CD8-positive, alpha-beta T cell (primary cell): ENCODE measurements at places on chromosomes 5 and 9.
A peak's percentile ranks its signal among the peaks of the same experiment; 100 is the strongest.

DNA sequence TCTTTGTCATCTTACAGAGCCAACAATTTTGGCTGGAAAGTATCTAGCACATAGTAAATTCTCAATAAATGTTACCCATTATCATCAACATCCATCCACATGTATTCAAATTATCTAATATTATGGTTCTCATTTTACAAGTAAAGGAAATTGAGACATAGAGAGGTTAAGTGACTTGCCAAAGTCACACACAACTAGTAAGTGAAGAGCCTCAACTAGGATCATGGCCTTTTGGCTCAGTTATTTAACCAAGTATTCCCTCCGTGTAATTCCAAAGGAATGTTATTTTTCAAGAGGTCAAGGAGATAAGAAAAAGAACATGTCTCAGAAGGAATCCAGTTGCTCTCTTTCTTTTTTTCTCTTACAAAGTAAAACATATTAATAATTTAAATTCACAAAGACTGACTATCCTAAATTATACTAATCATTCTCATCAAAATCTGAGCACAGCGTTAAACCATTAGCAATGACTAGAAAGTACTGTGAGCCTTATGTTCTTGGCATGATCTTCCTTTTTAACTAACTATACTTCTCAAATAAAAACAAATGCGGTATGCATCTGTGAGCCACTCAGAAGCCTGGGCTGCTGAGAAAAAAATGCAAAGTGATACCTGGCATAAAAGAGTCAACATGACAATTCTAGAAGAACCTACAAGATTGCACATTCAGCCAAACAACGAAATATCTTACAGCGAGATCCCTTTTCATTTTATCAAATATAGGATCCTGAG lies 350.9 kb downstream of the GLIS3 start:
- no peak for DNase-seq

DNA sequence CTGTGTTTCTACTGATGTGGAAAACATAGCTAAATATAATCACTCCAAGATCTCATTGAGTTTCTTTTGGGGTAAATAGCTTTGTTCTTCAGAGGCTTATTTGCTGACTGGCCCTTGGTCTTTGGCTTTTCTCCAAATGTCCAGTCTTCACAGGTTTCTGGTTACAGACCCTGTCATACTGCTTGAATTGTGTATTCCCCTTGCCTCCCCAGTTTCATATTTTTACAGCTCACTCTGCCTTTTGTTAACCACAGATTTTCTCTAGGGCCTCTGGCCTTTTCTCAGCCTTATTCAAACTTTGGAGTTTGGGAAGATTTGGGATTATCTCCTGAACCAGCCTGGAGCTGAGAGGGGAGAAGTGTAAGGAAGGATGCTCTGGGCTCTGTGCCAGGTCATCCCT lies 23.9 kb downstream of the ISOC1 start:
- DNase-seq, result no peak

DNA sequence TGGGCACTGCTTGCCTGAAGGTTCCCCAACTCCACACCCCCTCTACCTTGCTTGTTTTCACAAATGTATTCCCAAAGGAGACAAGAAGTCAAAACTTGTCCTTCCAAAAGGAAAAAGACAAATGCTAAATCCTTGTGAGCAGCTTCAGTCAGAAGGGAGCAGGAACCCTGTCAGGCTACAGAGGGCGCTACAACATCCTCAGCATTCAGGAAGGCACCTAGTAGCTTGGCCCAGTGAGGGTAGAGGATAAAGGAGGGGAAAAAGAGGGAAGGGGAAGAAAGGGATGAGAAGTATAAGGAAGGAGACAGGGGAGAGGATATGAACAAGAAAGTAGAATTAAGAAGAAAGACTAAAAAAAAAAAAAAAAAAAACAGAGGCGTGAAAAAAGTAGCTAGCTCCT lies 97.5 kb downstream of the MLLT3 start:
- DNase-seq, result no peak

DNA sequence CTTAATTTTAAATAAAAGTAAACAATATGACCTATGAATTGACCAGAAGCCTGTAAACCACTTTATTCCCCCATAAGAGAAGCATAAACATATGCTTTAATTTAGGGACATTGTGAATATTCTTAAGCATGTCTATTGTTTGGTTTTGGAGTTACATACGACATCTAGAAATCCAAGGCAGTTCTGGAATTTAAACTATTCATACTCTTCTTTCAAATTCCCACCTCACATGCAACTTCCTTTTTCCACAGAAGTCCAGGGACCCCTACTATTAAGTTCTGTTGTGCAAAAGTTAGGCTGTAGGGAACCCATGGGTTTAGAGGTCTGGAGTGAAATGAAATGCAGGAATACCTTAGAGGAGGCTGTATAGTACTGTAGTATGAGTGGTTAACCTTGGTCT lies 2.1 kb downstream of the RIC1 start:
- no peak for DNase-seq

- no peak for DNase-seq
Measured at GRCh38 chr5:73382401-73382740, 66.2 kb downstream of the FOXD1 start.

GRCh38 chr5:79229357-79230174 lies 6.4 kb upstream of the JMY start:
- DNase-seq, result peak; percentile 10

DNA sequence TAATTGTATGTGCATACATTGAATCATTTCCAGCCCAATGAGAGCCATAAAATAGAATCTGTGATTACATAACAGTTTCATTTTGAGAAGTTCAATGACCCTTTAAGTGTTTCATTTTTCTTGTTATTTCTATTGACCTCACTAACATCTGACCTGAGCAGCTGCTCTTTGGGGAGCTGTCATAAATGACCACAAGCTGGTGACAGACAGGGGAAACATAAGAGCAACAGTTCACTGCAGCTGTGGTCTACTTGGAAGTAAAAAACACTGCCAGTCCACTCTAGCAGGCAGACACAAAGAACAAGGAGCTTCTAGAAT lies 265.4 kb downstream of the DTWD2 start:
- no peak for DNase-seq

DNA sequence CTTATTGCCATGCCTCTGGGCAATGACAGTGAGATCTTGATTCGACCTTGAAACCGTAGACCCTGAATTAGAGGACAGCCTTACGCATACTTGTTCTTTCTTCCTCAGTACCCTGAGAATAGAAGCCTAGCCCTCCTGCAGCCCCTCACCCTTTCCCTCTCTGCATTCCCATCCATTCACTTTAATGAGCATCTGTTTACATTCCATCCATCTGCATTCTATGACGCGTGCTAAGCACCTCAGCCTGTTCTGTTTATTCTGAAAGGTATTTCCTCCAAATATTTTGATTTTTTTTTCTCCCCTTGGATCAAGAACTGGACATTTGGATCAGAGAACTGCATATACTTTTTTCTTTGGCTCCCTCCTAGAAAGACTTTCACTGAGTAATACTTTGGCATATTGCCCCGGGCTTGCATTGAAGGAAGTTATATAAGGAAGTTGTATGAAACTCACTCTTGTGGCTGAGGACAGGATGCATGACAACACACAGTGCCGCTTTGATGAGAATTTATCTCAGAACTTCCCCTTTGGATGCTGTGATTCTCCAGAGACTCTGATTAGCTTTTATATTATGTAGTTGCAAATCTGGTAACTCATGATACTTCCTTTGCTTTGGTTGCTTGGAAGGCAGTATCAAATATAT lies 15.7 kb downstream of the TMEM8B start:
- DNase-seq, result peak; percentile 58

GRCh38 chr5:127228540-127229184 lies 61.9 kb upstream of the MEGF10 start:
- no peak for DNase-seq

- no peak for DNase-seq
Measured at GRCh38 chr9:13295556-13295955, 16.1 kb upstream of the MPDZ start.

DNA sequence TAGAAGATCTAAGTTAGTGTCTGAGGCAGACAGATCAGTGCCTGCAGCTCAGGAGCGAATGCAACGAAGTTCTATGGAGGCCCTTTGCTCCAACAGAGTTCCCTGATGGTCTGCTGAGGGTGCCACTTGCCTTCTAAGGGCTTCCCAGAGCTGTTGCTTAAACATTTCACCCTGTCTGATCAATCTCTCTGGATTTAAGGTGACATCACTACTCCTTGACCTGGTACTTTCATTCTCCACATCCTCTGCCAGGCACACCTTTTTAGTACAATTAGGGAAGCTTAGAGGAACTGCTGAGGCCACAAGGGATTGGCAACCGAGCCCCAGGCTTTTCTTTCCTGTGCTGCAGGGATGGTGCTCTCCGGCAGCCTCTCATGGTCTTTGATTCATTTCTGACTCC lies 94.2 kb upstream of the IFNK start:
- DNase-seq, result no peak

DNA sequence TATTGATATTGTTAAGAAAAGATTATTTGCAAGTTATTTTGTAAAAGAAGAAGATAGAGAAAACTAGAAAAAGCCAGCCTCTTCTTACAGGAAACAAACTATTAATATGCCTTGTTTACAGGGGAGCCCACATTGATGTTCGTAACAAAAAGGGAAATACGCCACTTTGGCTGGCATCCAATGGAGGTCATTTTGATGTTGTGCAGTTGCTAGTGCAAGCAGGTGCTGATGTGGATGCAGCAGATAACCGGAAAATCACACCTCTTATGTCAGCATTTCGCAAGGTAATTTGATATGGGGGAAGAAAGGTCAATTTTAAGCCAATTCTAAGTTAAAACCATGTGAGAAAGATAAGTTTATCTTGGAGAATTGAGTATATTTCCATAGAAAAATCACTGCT lies 37.6 kb upstream of the EIF4EBP3 start:
- DNase-seq, result no peak

GRCh38 chr9:116313638-116314037 lies 160.0 kb downstream of the PAPPA start:
- no peak for DNase-seq

GRCh38 chr5:84016085-84016484 lies 295.4 kb upstream of the HAPLN1 start:
- DNase-seq, result no peak

GRCh38 chr5:6812800-6813731 lies 99.8 kb downstream of the TENT4A start:
- no peak for DNase-seq

DNA sequence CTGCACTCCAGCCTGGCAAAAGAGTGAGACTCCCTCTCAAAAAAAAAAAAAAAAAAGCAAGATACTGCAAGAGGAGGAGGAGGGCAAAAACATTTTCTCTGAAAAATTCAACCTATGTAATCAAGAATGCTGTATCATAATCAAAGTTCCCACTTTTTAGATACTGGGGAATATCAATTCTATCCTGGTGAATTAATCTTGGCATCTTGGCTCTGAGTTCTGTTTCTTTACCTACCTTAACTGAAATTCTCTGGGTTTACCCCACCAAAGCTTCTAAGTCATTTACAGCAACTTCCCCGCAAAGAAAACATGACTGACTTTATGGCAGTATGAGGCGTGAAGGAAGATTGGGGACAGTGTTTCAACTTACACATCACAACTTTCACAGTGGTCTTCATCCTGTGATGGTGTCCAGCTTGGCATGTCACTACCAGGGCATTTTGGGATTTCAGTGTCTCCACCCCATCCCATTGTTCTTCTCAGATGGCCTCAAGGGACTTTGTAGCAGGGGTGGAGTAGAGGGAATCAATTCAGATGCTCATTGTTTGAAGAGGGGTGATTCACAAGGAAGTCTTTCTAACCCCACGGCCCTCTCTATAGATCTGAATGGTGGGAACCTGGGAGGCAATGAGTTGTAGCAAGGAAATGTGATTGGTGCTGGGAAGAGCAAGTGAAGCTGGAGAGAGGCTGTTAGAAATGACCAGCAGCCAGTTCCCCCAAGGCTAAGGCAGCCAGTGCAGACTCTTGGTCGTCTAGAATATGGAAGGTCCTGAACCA lies 130.5 kb downstream of the SCAMP1 start:
- no peak for DNase-seq

DNA sequence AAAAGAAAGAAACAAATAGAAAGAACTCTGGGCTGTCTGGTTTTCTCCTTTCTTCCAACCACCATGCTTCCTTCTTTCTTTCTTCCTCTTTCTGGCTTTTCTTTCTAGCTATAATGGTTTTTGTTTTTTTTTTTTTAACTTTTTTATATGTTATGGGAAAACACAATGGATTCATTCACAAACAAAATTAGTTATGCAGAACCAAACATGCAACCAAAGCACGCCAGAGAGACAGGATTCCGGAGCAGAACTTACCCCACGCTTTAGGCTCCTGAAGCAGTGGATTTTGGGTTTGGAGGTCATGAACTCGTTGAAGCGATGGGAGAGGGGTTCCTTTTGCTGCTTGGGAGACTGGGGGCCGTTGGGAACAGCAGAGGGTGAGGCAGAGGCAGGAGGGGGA lies 88.3 kb downstream of the USP20 start:
- no peak for DNase-seq

- no peak for DNase-seq
Measured at GRCh38 chr9:4246969-4247368, 52.9 kb downstream of the GLIS3 start.

DNA sequence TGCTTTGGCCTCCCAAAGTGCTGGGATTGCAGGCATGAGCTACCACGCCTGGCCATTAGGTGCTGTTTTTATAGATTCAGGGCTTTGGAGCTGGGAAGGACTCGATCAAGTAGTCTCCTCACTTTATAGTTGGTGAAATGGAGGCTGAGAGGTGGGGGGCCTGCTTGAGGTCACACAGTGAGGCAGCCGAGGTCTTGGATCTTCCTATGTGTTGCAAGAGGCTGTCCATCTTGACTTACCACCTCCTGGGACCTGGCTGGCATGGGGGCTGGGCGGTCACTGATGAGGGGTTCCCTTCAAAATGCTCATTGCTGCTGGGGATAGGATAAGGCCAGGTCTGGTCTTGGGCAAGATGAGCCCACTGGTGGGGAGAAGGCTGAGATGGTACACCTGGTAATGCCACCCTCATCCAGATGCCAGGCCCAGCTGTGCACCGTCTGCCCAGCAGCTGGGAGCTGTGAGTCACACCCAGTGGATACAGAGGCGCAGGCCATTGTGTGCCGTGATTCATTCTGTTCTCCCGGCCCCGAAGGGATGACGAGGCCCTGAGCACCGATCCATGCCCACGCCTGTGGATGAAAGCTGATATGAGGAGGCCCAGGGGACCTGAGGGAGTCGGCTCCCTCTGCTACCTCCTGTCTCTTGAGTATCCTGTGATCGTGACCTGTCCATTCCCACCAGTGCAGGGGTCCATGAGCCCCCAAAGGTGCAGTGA lies 10.5 kb upstream of the NDST1 start:
- DNase-seq, result no peak

DNA sequence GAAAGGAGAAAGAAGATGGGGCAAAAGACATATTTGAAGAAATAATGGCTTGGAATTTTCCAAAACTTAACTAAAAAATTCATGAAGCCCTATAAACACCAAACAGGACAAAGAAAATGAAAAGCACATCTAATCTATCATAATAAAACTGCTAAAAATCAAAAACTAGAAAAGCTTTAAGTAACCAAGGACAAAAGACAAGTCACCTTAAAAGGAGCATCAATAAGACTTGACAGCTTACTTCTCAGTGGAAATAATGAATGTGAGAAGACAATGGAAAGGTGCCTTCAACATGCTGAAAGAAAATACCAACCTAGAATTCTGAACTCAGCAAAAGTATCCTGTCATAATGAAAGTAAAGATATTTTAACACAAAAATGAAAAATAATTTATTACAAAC lies 27.0 kb downstream of the GTF3C4 start:
- no peak for DNase-seq

- peak; percentile 1 for DNase-seq
Measured at GRCh38 chr9:134239130-134239903, 75.0 kb upstream of the RNU6ATAC start.

- DNase-seq, result no peak
Measured at GRCh38 chr5:145236127-145236526, 599.0 kb downstream of the PRELID2 start.

- no peak for DNase-seq
Measured at GRCh38 chr9:28961623-28962022, 1388.3 kb upstream of the C9orf72 start.
